ENCODE measurements at places on chromosomes 5 and 9.

DNA sequence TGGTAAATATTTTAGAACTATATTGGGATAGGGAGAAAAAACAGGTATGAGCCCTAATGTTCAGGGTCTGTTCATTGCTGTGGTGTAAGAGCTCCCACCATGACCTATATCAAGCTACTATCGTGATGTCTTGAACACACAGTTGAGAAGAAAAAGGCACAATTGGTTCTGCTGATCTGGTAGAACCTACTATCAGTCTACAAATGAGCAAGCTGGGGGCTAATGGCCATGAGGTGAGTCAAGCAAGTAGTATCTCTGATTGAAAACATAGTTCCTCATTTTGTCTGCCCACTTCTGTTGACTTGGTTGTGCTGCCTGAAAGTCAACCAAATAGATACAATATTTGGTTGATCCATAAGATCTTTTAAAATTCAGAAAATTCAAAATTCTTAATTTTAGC is 1026.3 kb downstream of the CDH12 start:
- DNase-seq: no peak

DNA sequence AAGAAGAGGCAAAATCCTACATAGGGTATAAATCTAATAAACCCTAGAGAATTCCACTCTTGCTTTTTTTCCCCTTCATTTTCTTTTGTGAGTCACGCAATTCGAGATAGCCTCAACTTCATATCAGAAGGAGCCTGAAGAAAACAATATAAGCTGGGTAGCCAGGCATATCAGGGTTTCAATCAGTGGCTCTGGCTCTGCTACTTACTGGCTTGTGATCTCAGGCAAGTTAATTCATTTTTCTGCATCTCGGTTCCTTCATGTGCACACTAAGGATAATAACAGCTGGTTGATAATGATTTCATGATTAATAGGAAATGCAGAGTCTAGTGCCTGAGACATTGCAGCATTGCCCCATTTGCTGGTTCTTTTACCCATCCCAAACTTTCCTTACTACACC is 46.5 kb upstream of the ASTN2 start:
- DNase-seq: no peak

- DNase-seq: no peak
Observed at GRCh38 chr9:111095441-111095840, 57.2 kb upstream of the LPAR1 start.

GRCh38 chr5:63959177-63959982 is 2.9 kb downstream of the HTR1A start:
- DNase-seq: no peak

DNA sequence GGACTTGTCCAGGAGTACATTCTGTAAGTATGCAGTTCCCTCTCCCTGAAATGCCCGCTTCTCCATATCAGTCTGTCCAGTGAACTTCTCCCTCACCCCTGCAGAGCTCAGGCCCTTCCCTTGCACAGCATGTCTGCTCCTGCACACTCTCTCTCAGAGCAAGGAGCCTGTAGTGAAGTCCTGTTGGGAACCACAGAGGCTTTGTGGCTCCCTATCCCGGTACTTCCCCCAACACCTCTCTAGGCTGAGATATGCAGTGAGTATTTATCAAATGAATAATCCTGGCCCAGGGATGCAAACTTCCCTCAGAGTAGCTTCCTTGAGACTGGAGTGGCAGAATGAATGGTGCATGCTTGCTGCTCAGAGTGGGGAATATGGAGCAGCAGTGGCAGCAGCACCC is 48.8 kb downstream of the POC5 start:
- DNase-seq: no peak

- no peak for DNase-seq
Observed at GRCh38 chr5:16025681-16026080, 153.9 kb downstream of the MARCHF11 start.

GRCh38 chr5:35902046-35902672 is 36.3 kb downstream of the CAPSL start:
- DNase-seq: no peak

- DNase-seq: no peak
Observed at GRCh38 chr9:6842584-6842947, 84.8 kb downstream of the KDM4C start.

Data from NAMALWA (cell line).